Iris pigment epithelial cell (primary cell): ENCODE measurements at places on chromosomes 6 and 20.
A peak's percentile ranks its signal among the peaks of the same experiment; 100 is the strongest.

- DNase-seq, result peak; percentile 93
Observed at GRCh38 chr6:147170269-147170668, 33.9 kb upstream of the STXBP5 start.

- DNase-seq, result peak; percentile 97
Observed at GRCh38 chr6:144286503-144287393, 1.6 kb downstream of the UTRN start.

DNA sequence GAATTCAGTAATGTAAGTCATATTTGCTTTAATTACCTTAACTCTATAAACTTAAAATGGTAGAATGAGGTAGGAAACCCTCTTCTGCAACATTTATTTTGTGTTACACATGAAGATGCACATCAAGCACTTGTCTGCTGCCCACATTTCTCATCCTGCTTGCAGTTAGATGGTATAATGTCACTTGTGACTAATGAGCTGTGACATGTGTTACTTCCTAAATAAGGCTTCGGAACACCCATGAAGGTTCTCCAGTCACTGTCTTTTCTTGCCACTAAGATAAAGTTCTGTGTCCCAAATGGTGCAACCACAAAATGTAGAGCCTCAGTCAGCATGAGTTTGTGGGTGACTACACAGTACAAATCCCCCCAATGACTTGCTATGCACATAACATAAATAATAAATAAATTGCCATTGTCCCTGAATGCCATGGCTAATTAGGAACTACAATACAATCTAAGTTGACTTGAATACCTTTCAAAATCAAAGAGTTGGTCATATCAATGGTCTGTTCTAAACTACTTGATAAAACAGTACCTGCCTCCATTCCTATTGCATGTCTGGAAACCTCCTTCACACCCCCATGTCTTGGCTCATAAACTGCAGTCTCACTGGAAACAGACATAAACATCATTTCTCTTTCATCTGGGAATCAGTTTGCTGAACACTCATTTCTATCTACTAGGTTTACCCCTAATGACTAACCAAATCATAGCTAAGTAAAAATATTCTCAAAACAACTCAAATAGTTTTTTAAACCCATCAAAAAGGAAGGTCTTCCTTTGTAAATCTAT lies 157.2 kb downstream of the PTPRK start:
- DNase-seq, result peak; percentile 18

DNA sequence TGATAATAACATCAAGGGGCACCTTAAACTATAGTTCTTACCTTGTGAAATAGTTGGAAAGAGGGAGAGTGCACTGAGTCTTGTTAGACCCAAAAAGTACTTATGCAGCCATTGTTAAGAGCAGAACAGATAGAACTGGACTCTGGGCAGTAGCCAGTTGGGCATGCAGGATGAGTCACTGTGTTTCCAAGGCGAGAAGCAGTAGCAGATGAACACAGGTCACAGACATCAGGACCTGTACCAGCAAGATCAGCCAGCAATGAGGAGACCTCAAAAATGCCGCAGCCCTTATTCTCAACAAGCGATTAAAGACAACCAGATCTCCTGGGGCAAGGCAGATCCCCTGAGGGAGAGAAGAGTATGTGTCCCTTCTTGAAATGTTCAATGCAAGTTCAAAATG lies 79.0 kb downstream of the SAMD3 start:
- peak; percentile 56 for DNase-seq

- peak; percentile 94 for DNase-seq
Observed at GRCh38 chr6:108689272-108690161, 128.8 kb downstream of the FOXO3 start.

DNA sequence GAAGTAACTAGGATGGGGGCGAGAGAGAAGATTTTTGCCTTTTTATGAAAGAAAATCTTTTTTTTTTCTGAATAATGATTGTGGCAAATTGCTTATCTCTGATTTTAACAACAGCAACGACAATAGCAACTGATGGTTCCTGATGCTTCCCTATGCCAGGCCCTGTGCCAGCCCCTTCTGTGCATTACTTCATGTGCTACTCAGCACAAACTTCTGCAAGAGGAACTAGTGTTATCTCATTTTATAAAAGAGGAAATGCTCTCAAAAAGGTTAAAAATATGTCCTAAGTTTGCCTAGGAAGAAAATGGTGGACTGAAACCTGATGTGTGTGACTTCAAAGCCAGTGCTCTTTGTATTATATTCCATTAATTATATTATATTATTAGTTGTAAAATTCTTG lies 74.0 kb upstream of the RALGAPA2 start:
- DNase-seq, result no peak

DNA sequence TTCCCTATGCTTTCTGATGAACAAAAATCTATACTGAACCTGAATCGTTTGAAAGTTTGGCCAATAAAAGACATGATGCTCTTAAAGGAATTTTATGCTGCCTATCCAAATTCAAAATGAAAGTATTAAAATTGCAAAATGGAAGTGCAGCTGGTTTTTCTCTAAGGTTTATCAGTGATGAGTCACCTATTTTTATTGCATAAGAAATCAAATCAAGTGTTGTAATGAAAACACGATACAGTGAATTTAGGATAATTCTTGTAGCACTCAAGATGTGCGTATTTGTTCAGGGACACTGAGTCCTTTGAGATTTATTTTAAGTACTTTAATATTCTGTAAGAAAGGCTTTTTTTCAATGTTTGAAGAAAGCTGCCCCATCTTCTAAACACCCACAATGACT lies 409.5 kb downstream of the ADGRB3 start:
- peak; percentile 50 for DNase-seq

DNA sequence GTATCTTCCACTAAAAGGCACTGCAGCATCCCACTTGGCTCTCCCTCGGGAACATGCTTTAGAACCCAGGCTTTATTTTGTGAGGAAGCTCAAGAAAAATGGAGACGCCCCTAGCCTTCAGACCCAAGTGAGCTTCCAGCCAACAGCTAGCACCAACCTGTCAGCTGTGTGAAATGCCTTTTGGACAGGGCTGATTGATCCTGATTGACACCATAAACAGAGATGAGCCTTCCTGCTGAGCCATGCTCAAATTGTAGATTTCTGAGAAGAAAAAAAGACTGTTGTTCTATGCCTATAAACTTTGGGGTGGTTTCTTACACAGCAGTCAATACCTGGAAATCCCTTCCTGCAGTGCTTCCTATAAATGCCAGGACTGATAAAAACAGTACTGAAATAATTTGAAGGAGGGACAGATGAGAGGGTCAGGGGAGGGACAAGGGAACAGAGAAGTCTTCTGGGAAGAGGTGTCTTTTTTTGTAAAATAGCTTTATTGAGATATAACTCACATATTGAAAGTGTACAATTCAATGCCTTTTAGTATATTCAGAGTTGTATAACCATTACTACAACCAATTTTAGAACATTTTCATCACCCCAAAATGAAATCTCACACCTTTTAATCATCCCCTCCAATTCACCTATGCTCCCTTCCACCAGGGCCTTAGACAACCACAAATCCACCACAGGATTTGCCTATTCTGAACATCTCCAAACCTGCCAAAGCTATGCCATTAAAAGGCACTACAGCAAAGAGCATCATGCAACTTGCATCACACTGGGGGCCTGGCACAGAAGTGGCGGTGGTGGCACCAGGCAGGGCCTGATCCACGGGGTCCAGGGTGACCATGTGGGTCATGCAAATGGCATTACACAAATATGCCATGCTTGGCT lies 2.7 kb upstream of the STK4 start:
- DNase-seq, result no peak

- no peak for DNase-seq
Observed at GRCh38 chr6:44657206-44657819, 269.8 kb downstream of the CDC5L start.

DNA sequence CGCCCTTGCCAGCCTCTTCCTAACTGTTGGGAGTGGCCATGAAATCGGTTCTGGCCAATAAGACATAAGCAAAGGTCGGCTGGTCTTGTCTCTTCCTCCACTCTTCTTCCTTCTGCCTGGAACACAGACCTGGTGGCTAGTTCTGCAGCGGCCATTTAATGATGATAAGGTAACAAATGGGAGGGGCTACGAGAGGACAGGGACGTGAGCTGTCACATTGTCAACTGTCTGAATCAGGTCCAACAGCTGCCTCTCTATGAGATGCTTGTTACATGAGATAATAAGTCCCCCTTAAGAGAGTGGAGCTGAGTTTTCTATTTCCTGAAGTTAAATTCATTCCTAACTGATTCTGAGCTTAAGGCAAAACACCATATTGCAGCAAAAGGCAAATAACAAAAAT lies 12.5 kb upstream of the TMEM242 start:
- no peak for DNase-seq

GRCh38 chr6:139308286-139308916 lies 16.6 kb upstream of the TXLNB start:
- peak; percentile 43 for DNase-seq

DNA sequence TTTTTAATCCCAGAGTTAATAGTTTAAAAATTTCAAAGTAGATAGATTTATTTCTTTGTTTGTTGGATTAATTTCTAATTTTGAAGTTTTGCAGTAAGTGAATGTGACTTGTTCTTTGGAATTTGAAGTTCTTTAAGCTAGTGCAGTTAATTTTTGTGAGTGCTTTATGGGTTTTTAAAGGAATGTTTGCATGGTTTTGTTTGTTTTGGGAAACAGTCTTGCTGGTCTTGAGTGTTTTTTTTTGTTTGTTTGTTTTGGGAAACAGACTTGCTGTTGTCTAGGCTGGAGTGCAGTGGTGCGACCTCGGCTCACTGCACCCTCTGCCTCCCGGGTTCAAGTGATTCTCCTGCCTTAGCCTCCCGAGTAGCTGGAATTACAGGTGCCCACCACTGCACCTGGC lies 9.5 kb downstream of the PANK2 start:
- DNase-seq, result no peak

DNA sequence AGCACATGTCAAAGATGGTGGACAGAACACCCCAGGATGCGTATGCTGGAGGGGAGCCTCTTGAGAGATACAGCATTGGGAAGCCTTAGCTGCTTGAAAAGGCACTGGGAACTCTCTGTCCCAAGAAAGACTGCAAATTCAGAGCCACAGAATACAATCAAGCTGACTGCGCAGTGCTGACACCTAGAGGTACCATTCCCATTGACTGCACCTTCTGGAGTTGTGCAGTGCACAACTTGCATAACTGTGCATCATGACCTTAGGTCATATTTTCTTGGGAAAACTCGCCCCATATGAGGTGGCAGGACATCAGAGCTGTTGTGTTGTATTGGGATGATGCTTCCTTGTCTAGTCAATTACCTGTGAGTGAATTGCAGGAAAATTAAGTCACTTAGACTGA lies 646.5 kb upstream of the NOX3 start:
- peak; percentile 3 for DNase-seq

- peak; percentile 75 for DNase-seq
Observed at GRCh38 chr6:41836022-41836659, 48.6 kb downstream of the TOMM6 start.

DNA sequence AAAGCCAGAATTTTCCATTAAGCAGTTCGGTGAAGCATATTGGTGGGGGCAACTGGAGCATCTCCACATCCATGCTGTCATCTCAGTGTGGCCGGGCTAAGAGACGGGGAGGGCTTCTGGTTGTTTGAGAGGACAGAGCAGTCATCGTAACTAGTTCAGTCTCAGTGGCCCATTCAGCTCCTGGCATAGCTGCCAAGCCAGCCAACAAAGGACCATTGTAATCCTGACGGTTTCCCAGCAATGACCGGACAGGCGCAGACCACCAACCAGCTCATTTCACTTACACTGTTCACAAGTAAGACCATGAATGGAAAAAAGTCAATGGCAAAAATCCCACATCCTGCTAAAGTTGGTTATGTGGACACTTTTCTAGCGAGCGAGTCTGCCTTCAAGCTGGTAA lies 14.9 kb upstream of the HDDC2 start:
- DNase-seq, result no peak

GRCh38 chr6:13992417-13993055 lies 67.8 kb downstream of the RNF182 start:
- DNase-seq, result peak; percentile 81

- DNase-seq, result peak; percentile 7
Observed at GRCh38 chr6:30378290-30378937, 33.5 kb downstream of the RPP21 start.

DNA sequence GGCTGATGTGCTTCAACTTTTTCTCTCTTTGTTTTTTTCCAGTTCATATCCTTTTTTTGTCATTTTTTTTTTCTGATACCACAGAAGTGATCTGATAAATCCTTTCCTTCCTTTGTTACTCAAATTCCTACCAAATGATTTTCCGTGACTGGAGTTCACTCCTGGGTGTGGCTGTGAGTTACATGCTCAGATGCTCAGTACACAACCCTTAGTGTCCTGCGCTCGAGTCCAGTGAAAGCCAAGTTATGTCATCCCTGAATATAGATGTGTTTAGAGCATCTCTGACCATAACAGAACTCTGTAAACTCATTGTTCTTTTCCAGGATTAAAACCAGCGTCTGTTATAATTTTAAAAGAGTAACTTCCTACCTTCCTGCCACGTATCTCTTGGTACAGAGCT lies 147.2 kb upstream of the AKAP12 start:
- DNase-seq, result peak; percentile 8

DNA sequence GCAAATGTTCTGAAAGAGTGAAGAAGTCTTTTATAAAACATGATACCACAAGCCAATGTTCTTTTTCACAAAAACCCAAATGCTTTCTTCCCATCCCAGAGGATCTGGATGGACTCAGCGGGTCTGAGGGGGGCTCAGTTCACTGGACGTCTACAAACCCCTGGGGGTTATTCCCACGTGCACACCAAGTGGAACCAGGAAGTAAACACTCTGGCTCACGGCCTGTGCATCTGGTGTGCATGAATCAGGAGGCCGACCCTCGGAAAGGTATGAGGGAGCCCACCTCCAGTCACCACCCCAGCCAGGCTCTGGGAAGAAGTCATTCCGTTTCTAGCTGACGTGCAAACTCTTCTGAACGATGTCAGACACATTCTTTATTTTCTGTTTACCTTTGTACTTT lies 252.2 kb downstream of the DLL1 start:
- DNase-seq, result no peak

- DNase-seq, result no peak
Observed at GRCh38 chr6:168735268-168735949, 294.4 kb downstream of the SMOC2 start.

DNA sequence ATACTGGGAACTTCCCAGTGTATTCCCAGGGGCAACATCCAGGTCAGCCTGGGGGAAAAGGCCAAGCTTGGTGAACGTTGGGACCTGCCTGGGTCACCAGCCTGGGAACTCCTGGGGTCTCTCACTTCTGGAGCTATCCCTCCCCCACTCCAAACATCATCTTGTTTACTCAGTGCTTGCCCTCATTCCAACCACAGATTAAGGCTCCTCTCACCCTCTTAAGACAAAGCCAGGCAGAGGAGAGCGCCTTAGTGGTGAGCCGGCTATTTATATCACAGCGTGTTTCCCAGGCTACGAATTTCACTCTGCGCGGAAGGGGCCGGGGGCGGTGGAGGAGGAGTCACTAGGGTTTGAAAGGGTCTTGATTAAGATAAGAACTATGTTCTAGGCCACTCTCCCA lies 12.1 kb downstream of the PRPH2 start:
- DNase-seq, result peak; percentile 81

GRCh38 chr6:163008186-163008585 lies 280.4 kb downstream of the PACRG start:
- no peak for DNase-seq

- DNase-seq, result no peak
Observed at GRCh38 chr20:53814060-53814459, 220.4 kb upstream of the ZNF217 start.

GRCh38 chr20:47925593-47925992 lies 140.3 kb upstream of the SULF2 start:
- DNase-seq, result no peak
